Lower lobe of right lung (tissue), 2 donors: ENCODE measurements at places on chromosomes 4 and X. TPM values are rescaled to one million over a fixed set of nuclear protein-coding genes. Genes with fewer than 3 reads are reported as not detected.

TRO gene
- 2.7 TPM for total RNA-seq

MGAT4D gene
- total RNA-seq, result not detected

DNA sequence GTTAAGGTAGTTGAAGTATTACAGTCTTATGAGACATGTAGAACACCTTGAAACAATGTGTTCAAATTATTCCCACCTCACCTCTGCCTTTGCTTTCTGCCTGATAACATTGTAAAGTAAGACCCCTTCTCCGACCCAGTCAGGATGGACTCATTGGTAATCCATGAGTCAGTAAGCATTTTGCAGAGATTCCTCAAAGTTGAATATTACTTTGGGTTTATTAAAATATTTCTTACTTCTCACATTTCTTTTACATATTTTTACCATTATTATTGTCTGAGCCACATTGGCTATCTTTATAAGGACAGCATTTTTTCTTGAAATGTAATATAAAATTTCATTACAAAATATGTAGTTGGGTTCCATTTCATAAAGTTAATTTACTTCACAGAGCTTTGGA lies 201.6 kb downstream of the BMPR1B start:
- DNase-seq, result no peak
- H3K27me3 ChIP-seq, result no peaks in the 10 kb centered on the region
- H3K36me3 ChIP-seq, result no peaks in the 10 kb centered on the region
- H3K4me3 ChIP-seq, result no peak overlapping the region

GRCh38 chr4:112280386-112281056 lies 5.2 kb downstream of the TIFA start:
- H3K36me3 ChIP-seq, result peaks cover 9% of the 10 kb centered on the region
- H3K4me1 ChIP-seq, result peaks cover 28% of the 10 kb centered on the region
- no peak overlapping the region for H3K4me3 ChIP-seq
- no peaks in the 10 kb centered on the region for H3K27me3 ChIP-seq

DNA sequence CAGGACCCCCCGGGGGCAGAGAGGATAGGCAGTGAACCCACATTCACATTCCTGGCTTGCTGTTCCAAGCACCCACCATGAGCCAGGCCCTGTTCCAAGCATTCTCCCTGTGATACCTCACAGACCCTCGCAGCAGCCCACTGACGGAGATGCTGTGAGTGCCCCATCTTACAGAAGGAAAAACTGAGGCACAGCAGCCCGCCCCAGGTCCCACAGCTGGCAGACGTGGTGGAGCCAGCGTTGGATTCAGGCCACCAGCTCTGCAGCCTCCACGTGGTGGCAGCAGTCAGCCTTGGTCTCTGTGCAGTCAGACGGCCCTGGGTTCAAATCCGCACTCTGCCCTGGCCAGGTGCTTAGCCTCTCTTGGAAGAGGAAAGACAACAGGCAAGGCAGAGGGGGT lies 16.8 kb downstream of the MAN2B2 start:
- no peak overlapping the region for H3K4me3 ChIP-seq
- no peak for DNase-seq
- no peaks in the 10 kb centered on the region for H3K27me3 ChIP-seq
- peaks cover 61% of the 10 kb centered on the region for H3K36me3 ChIP-seq
- no peak overlapping the region for H3K27ac ChIP-seq
- H3K4me1 ChIP-seq, result no peaks in the 10 kb centered on the region

- H3K4me3 ChIP-seq, result no peak overlapping the region
- no peak overlapping the region for H3K27ac ChIP-seq
- no peak for DNase-seq
- peaks cover 25% of the 10 kb centered on the region for H3K4me1 ChIP-seq
- no peaks in the 10 kb centered on the region for H3K36me3 ChIP-seq
Observed at GRCh38 chr4:48681856-48682255, 98.2 kb downstream of the FRYL start.

RGN gene
- total RNA-seq, result 11.9 TPM

KIT gene
- 28.5 TPM for total RNA-seq

DNA sequence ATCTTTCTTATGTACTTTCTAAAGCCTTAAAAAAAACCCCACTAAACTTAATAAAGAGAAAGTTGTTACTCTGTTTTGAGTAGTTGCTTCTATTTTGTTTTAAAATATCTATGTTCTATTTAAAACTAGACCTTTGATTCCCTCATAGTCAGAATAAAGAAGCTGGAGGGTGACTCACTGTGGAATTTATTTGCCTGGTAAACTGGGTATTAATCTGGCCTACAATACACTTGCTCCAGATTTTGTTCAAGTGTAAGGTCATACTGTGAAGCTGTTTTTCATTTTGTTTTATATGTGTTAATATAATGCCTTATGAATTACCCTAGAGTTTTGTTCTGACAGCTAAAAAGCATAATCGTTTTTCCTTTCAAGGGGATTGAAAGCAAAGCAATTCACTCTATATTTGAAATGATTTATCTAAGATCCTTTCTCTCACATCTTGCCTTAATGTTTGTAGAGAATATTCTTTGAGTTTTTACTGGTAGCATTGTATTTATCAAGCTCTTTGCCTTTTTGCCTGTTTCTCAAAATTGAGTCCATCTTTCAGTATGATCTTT lies 277.4 kb upstream of the PITX2 start:
- H3K27me3 ChIP-seq, result no peaks in the 10 kb centered on the region
- no peaks in the 10 kb centered on the region for H3K4me1 ChIP-seq
- no peak for DNase-seq
- no peaks in the 10 kb centered on the region for H3K36me3 ChIP-seq
- H3K27ac ChIP-seq, result no peak overlapping the region

GRCh38 chr4:127586922-127587571 lies 45.7 kb upstream of the INTU start:
- H3K27ac ChIP-seq, result no peak overlapping the region
- H3K4me3 ChIP-seq, result no peak overlapping the region
- no peak for DNase-seq
- no peaks in the 10 kb centered on the region for H3K27me3 ChIP-seq

SPANXB1 gene
- total RNA-seq, result not detected

- no peak overlapping the region for H3K4me3 ChIP-seq
- H3K27me3 ChIP-seq, result no peaks in the 10 kb centered on the region
- no peaks in the 10 kb centered on the region for H3K36me3 ChIP-seq
- no peaks in the 10 kb centered on the region for H3K4me1 ChIP-seq
Observed at GRCh38 chrX:2545144-2545543, 44.4 kb upstream of the DHRSX start.
